CD4-positive, alpha-beta T cell treated with Interleukin-17A for 1 hour (primary cell): ENCODE measurements at places on chromosomes 3 and 15.

DNA sequence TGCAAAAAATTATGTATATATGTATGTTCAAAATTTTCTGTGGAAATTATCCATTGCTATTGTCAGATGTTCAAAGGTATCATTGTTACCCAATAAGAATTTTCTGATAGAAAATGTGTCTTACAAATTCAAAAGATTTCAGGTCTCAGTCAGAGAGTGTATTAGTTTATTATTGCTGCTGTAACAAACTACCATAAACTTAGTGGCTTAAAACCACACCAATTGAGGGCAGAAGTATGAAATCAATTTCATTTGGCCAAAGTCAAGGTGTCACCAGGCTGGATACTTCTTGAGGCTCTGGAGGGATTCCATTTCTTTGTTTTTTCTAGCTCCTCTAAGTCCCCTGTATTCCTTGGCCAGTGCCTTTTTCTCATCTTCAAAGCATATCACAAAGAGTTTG lies 914.4 kb upstream of the ROBO1 start:
- DNase-seq, result no peak

GRCh38 chr15:38243278-38244055 lies 9.2 kb upstream of the SPRED1 start:
- DNase-seq, result no peak

DNA sequence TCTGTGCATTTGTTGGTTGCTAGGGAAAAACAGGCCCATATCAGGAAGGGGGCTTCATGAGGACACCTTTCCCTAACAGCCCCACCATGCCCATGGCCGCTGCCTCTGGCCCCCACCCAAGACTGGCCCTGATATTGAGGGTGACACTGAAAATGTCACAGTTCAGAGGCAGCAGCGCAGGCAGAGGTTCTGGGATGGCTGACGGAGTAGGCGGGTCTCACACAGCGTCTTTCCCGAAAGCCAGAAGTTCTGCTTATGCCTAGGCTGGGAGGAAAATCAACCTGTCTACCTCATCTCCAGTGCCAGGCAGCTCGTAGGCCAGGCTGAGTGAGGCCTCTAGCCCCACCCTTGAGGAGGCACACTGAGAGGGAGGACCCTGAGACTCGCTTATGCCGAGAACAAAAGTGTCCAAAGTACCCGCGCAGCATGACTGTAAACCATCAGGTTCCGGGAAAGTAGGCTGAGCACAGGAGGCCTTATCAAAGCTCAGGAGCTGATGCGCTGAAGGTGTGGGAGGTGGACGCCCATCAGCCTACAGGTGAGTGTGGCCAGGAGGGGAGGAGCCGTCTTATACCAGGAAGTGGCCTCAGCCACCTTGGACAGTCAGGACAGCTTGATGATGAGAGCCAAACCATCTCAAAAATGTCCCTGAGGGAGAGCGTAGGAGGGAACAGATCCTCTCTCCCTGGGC lies 27.5 kb downstream of the GRAMD2A start:
- no peak for DNase-seq

- DNase-seq, result no peak
Observed at GRCh38 chr15:74403588-74403919, 30.2 kb downstream of the SEMA7A start.

GRCh38 chr3:143291836-143292447 lies 172.4 kb downstream of the CHST2 start:
- no peak for DNase-seq

GRCh38 chr15:75688831-75689230 lies 23.8 kb downstream of the CSPG4 start:
- no peak for DNase-seq

GRCh38 chr15:91335702-91336101 lies 235.6 kb downstream of the SV2B start:
- no peak for DNase-seq

DNA sequence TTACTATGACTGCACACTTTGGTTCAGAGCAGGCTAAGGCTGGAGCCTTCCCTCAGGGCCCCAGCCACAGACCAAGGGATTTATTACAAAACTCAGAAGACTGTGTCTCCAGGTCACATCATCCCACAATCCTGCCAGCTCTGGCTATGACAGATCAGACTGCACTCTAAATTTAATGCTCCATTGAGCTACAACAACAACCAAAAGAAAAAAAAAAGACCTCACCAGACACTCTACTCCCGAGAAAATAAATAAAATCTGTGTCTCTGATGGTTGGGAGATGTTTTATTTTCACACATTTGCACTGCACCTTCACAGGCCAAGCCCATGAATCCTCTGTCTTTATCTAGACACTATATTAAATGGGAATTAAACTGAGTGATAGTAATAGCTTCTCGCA lies 50.8 kb upstream of the CTNNB1 start:
- no peak for DNase-seq

DNA sequence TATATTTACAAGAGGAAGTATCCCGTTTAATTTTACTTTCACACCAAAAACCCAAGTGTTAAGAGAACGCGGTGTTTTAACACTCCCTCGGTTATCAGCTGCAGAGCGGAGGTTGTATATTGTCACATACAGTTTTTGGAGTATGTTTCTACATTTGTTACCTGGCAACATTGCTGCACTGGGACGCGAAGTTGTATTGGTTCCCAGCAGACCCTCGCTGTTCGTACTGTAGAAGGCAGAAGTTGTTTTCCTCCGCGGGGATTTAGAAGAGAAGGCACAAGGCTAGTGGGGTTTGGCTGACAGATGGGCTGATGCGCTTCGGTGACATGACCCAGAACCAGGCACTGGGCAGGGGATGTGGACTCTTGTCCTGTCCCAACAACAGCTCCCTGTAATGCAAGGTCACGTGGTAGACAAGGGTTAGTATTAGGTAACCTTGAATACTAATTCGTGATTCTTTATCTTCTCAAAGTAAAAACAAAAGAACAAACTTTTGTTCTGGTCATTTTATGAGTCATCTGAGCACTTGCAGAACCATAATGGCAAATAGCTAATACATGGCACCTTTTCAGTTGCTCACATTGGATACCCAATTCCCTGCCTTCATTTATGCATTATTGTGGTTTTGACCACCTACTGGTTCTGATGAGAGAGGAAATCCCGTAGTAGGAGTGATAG lies 230.4 kb upstream of the BHLHE40 start:
- DNase-seq, result peak; percentile 21

- DNase-seq, result no peak
Observed at GRCh38 chr15:73959801-73960200, 32.3 kb downstream of the STOML1 start.

DNA sequence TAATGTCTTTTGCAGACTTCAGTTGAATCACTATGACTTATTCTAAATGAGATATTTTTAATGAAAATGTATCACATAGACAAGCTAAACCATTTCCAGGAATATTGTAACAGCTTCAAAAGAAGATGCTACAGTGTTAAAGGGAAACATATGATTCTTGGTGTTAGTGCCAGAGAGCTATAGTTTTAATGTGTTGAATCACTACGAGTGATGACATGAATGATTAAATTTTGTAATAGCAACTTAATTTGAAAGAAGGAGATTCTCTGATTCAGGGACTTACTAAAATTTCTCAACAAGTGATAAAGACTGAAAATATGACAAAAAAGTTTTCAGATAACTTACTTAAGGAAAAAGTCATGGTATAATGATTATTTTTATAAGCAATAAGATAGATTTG lies 267.3 kb upstream of the SLITRK3 start:
- DNase-seq, result no peak

GRCh38 chr15:48976444-48977088 lies 12.8 kb upstream of the SHC4 start:
- no peak for DNase-seq

DNA sequence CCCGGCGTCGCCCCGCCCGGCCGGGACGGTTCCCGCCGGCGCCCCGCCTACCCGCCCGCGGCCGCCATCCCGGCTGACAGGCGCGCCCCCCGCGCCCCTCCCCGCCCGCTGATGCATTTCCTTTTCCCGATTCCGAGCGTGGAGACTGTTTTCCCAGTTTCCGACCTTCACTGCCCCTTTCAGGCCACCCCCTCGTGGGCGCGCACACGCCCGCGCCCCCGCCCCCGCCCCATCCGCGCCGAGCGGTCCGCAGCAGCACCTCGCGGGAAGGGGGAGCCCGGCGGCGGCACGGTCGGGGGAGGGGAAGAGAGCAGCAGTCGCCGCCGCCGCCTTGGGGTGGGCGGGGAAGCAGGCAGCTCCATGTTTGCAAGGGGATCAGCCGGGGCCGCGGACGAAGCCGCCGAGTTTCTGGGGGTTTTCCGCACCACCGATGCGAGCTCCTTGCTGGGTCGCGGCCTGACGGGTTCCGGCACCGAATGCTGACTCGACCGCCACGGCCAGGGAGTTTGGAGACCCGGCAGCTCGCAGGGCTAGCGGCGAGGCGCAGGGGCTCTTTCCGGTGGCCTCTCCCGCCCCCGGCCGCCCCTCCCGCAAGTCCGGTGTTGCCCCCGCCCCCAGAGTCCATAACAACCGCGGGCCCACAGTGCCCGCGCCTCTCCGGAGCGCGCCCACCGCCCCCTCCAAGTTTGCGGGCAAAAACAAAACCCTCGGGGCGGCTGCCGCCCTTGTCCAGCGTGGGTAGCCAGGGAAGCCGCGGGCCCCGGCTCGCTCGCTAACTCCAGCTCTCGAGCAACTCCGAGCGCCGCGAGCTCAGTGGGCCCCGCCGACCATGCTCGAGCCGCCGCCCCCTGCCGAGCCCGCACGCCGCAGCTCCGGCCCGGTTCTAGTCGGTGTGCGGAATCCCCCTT lies 3.2 kb upstream of the SIN3A start:
- DNase-seq, result peak; percentile 87

GRCh38 chr3:98680723-98681122 lies 82.4 kb upstream of the ST3GAL6 start:
- no peak for DNase-seq

DNA sequence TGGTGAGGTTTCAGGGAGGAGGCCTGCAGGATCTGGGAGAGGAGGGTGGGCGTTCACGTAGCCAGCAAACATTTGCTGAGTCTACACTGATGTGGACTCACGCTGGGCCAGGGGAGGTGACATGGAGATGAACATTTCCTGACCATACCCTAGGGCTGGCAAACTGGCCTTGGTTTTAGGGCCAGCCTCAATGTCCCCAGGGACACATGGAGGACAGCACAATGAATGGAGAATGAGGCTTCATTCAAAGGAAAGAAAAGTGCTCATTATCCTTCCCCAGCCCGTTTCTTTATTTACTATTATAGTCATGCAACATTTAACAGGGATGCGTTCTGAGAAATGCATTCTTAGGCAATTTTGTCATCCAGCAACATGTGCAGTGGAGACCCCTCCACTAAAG lies 26.8 kb downstream of the ACAN start:
- no peak for DNase-seq

DNA sequence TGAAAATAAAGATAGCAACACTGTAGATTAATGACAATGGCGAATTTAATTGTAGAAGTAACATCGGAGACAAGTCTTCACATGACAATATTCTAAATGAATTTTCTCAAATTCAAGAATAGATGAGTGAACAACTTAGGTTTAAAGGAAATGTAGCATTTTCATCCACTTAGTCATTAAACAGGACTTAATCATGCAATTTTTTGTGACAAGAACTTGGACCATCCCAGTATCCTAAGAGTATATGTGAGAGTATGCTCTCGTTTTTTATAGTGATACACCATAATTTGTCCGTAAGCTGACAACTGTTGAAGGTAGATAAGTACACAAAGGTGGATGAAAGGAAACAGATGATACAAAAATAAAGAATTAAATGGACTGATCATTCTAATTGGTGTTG lies 81.5 kb downstream of the DLG1 start:
- DNase-seq, result no peak

- DNase-seq, result no peak
Observed at GRCh38 chr15:88650556-88650955, 11.7 kb downstream of the ISG20 start.

- DNase-seq, result no peak
Observed at GRCh38 chr3:194423317-194423716, 24.3 kb upstream of the GP5 start.
